ENCODE measurements at places on chromosomes 5 and 9.
A peak's percentile ranks its signal among the peaks of the same experiment; 100 is the strongest.

GRCh38 chr9:125519734-125520133, 187.3 kb downstream of the MAPKAP1 start:
- no peak for DNase-seq

DNA sequence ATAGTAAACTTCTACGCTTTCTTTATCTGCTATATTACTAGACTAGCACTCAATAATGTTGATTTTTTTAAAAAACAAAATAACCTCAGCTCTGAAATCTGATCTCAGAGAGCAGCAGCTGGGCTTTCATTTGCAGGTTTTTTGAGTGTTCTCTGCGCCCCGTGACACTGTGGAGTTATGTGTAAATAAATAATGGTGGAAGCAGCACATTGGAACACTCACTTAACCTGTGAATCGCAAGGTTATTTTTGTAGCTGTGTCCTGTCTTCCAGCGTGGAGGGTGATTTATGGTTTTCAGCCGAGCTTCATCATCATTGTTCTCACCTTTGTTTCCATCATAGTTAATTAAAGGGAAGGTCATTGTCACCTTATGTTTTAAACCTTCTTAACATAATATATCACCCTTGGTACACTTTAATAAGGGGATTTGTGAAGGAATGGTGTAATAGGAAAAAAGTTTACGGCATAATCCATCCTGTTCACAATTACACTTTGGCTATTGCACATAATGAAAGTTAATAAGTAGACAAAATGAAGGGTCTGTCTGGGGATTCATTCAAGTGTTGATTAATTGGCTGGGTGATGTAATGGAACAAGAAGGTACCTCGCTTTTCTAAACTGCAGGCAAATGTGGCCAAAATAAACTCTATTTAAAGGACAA, 493.3 kb upstream of the ADAMTS16 start:
- DNase-seq: no peak

DNA sequence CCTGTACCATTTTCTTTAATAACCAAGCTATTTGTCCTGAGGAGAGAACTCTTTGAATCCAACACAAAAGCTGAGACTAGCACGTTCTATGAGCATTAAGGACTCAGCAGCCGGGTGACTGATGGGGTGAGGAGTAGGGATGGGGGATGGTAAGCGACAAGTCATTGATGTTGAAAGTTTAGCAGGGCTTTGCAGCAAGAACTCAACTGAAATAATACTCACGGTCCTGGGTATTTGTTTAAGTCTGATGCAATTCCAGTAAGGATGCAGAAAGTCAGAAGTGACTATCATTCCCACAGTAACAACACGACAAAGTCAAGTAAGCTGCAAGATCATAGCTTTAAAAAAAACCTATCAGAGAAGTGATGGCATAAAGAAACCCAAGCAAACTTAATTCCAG, 131.1 kb downstream of the ACTL7B start:
- no peak for DNase-seq

DNA sequence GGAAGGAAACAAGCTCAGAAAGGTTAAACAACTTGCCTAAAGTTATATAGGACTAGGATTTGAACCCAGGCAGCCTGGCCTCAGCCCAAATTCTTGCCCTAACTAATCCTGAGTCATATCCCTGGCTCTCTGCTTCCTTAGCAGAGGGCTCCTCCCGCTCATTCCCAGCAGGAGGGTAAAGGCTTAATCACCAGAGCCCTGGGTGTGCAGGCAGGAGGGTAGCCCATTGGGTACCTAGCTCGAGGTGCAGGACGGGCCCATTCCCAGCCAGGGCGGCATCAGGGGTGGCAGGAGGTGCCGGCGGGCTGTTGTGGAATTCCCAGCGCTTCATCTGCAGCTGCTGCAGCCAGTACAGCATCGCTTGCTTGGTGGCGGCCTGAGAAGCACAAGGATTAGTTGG, 3.9 kb downstream of the TBC1D2 start:
- peak; percentile 71 for DNase-seq

- peak; percentile 58 for DNase-seq
These were observed 20.6 kb upstream of the CRB2 start for GRCh38 chr9:123335193-123335985.

GRCh38 chr5:142684508-142685041, 1.3 kb downstream of the FGF1 start:
- DNase-seq: no peak

DNA sequence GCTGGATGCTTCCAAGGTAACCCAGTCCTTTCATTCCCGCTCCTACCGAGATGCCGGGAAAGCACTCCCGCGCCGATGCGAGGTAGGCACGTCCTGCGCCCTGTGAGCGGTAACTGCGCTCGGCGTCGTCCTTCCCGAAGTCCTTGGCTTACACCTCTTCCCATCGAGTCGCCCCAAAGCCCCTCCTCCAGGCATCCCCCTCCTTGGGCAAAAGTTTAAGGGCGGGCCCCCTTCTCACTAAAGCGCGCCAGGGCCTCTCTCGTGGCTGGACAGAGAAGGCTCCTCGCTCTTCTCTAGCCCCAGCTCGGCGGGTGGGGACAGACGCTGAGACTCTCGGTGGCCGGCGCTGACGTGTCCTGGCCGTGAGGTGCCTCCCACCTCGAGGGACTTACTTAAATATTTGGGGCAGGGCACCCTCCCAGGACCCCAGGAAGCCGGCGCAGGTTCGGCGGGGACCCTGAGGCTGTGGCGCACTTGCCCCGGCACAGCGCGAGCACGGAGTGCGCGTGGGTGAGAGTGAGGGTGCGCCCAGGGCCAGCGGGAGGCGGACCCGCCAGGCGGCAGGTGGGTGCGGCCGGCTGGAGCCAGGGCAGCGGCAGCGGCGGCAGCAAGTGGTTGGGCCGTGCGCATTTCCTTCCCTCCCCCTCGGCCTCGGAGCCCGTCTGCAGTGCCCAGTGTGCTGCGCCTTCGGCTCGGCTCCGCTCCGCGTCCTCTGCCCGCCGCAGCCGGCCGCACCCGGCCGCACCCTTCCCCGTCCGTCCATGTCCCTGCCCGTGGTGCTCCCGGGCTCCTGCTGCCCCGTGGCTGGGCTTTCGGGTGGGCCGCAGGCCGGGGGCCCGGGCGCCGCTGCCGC, at the start of gene ENTREP1:
ENTREP1 (plus strand) TSS at position 667 of the 853 bp plus-strand sequence; CDS start at position 762, 95 bp downstream.
- peak; percentile 22 for DNase-seq

DNA sequence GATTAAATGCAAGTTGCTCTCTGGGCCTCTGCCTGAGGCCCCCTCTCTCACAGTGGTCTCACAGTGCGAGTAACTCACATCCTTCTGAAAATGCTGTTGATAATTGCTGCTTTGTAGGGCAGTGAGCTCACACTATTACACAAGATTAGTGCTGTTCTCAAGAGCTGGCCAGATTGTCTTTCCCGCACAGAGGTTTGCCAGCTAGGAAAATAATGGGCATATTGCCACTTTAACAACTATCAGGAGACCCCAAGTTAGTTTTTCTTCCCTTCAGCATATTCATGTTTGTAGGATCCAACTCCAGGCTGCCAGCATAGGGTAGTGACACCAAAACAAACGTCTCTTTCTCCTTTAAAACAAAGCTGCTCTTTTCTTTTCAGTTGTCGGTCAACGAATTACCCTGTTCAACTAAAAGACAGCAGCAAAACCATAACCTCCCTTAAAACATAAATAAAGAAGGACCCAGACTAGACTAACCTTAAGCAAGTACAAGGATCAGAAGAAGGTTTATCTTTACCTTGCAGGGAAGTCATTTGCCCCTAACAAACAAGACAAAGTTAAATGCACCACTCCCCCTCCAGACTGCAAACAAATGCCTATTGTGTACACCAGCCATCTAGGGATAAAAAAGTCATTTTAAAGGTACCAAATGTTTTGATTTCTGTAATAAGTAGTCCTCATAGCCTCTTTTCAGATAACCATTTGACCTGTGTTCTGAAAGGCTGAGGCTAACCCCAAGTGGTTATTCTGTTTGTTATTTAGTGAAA, 91.4 kb downstream of the VCAN start:
- peak; percentile 65 for DNase-seq

- no peak for DNase-seq
These were observed 27.4 kb downstream of the SRD5A1 start for GRCh38 chr5:6660688-6661087.

DNA sequence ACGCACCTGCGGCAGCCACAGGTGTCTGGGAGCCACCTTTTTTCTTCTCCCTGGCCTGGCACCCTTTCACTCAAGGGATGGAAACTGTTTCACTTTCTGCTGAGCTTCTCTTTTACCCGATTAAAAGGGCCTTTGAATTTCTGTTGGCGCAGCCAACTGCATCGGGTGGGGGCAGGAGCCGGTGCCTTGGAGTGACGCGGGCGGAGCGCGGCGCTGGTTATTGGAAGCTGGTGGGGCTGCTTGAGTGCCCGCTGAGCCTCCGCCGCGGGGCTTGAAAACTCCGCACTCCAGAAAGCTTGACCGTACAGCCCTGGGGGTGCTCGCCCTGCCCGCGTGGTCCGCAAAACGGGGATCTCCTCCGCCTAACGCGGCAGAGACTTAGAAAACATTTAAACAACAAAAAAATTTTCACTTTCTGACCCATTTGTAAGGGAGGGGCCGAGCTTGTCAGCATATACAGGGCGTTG, 52.0 kb upstream of the TJP2 start:
- peak; percentile 80 for DNase-seq

GRCh38 chr9:79572608-79573411, 1.0 kb downstream of the TLE4 start:
- no peak for DNase-seq

DNA sequence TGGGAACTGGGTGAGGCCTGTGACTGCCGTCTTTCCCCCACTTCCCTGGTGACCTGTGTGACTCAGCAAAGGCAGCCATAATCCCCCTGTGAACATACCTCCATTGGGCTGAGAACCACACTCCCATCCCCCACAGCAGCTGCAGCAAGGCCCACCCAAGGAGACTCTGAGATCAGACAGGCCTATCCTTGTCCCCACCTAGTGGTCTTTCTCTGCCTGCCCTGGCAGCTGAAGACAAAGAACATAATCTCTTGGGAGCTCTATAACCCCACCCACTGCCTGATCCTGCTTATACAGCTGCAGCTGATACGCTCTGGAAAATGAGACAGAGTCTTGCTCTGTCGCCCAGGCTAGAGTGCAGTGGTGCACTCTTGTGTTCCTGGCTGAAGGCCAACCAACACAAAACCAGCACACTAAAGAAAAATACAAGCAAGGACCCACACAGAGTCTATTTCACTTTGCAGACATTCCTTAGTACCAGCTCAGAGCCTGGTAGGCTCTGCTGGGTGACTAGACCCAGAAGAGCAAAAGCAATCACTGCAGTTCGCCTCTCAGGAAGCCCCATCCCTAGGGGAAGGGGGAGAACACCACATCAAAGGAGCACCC, 106.7 kb downstream of the MCTP1 start:
- DNase-seq: peak; percentile 76

DNA sequence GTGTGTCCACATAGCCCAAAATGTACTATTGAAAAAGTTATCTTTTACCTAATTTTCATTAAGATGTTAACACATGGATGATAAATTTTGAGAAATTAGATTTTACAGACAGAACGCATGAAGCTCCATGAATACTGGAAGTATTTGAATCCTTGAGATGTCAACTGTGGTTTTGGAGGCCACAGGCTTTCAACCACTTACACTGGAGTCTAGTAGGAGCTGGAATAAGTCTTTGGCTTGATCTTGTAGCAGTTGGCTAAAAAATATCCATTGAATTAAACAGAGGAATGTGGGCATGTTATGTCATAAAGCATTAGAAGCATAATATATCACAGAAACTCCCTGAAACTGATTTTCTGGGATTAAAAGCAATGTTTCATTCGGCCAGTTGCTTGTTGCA, 52.9 kb downstream of the CAMK4 start:
- DNase-seq: no peak

GRCh38 chr5:62538017-62538942, 40.3 kb upstream of the LRRC70 start:
- DNase-seq: peak; percentile 97

- no peak for DNase-seq
These were observed 220.5 kb downstream of the ROR2 start for GRCh38 chr9:91729558-91729842.

GRCh38 chr5:59037041-59037440, 454.2 kb downstream of the RAB3C start:
- DNase-seq: no peak

DNA sequence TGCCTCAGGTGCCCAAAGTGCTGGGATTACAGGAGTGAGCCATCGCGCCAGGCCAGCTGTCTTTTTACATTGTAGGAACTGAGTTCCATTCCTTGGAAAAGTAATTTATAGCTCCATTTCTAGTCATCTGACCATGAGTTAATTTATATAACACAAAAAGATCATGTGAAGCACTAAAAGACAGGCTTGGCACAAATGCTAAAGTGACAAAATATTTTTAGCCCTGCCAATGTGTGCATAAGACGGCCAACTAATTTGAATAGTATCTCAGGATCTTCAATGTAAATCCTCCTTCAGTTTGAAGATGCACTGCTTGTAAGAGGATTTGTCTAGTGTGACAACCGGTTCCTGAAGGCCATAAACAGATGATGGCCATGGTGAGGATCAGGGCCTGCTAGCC, 49.1 kb downstream of the MTMR12 start:
- no peak for DNase-seq

DNA sequence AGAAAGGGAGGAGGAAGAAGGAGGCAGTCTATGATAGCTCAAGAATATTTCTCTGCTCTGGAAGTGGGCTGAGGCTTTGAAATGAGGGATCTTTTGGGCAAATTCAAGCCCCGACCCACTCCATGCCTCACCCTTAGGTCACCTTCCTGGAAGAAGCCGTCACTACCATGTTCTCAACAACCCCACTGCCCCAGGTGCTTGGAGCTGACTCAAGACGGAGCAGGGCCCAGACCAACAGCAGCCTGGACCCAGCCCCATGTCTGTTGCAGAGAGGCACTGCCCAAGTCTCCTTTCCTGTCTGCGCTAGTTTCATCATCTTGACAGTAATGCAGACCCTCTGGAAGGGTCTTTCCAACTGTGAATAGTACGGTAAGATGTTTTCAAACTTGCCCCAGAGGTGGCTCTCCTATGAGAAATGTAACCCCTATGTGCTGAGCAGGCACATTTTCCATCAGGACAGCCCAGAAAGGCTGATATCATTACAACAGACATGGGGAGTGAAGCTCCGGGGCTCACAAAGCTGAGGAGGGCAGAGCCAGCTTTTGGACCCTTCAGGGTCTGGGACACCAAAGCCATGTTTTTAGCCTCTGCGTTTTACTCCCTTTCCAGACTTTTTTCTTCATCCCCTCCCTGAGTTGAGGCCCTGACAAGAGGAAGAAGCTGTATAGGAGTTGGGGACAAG, 128.2 kb upstream of the LARP1 start:
- no peak for DNase-seq

- DNase-seq: no peak
These were observed 235.9 kb upstream of the CDH6 start for GRCh38 chr5:30957591-30957990.

DNA sequence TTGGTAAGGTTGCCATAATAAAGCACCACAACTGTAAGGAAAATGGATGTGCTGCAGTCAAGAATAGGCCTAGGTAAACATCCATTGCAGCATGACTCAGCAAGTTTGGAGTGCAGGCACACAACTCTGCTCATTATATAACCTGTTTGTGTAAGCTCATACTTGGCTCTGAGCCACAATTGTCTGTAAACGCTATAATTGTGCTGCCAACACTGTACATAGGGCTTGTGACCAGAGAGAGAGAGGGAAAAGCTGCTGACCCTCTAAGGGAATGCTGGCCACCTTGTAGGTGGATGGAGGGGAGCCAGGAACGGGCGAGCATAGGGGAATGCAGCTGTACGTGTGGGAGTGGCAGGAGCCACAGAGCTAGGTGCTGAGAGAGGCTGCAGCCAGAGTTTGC, 2186.5 kb upstream of the ACO1 start:
- DNase-seq: no peak
